ENCODE measurements at places on chromosomes 2 and 18.

GRCh38 chr2:16717477-16717876 is 51.8 kb upstream of the CYRIA start:
- DNase-seq = no peak

DNA sequence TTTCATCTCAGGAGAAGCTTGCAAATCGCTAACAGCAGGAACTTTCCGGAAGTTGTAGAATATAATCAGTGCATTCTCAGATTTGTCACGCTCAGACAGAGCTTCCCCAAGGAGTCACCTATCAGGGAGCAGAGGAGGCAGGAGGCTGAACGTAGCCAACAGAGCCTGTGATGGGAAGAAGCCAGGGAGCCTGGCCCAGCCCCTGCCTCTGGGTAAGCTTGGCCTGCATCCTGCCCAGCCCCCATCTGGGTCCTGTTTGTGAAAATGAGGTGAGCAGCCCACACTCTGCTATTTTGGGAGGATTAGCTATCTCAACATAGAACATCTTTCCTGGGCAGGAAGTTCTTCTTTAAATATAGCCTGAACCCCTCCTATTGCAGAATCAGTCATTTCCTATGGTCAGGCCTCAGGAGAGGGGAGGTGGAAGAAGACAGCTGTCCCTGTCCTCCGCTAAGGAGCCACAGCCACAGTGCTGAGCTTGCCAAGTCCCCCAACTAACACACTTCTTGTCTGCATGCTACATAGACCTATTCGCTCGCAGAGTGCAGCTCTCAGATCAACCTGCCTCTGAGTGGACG is 19.2 kb upstream of the PKDCC start:
- DNase-seq = no peak

DNA sequence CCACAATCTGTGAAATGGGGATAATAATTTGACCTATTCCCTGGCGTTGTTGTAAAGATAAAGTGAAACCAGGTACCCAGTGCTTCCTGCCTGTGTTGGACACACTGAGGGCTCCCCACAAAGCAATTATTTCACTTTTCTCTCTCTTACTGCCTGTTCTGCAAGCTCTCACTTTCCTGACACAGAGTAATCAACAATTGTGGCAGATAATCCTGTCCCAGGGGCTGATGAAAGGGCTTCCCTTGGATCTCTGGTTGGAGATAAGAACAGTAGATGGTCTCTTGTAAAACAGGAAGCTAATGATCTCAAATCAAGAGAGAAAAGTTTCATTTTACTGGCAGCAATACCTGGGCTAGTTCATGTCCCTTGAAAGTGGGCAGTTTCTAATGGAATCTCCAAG is 190.4 kb upstream of the EPHA4 start:
- no peak for DNase-seq

GRCh38 chr2:32742376-32742775 is 114.5 kb downstream of the TTC27 start:
- DNase-seq = no peak

DNA sequence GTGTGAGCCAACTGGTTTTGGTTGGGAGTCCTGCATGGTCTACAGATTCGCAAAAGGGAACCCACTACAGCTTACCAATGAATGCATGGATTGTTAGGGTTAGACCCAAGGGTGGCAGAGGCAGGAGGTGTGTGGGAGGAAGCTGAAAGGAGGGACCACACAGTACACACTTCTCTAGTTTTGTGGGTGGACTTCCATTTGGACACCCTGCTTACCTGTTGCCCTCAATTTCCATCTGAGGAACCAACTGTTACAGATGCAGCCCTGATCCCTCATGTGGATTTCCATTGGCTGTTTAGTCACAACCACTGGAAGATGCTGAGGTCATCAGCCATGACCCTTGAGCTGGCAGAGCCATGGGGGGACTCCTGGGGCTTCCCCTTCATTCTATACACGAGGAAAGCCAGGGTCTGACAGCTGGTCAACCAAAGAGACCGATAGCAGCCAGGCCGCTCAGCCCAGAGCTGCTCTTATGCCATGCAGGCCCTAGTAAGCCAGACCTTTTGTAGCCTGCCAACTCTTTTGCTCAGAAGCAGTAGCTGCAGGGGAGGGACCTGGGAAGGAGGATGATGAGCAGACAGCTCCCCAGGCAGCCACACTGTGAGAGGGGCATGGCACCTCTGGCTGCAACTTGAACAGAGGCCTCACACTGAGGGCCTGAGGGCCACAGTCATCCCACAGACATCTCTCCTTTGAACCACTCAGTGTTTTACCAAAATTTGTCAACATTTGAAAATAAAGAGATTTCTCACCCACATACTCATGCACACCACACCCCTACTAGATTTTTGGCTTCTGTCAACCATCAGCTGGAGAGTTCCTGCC is 162.1 kb downstream of the SETBP1 start:
- no peak for DNase-seq

- DNase-seq = no peak
These were observed 19.2 kb upstream of the EML6 start for GRCh38 chr2:54704238-54704637.

GRCh38 chr2:128754246-128754724 is 435.6 kb upstream of the HS6ST1 start:
- no peak for DNase-seq

DNA sequence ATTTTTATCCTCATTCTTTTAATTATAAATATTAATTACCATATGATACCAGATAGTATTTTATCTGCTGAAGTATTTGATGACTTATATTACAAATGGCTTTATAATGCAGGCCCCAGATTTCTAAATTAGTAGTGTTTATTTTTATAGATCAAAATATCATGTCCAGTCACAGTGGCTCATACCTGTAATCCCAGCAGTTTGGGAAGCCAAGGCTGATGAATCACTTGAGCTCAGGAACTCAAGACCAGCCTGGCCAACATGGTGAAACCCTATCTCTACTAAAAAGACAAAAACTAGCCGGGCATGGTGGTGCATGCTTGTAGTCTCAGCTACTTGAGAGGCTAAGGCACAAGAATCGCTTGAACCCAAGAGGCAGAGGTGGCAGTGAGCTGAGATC is 100.1 kb upstream of the ARHGAP15 start:
- no peak for DNase-seq
